Cardiac muscle cell (in vitro differentiated cells and primary cell): ENCODE measurements at places on chromosomes 1 and 21. TPM values are rescaled to one million over a fixed set of nuclear protein-coding genes. Genes with fewer than 3 reads are reported as not detected.

GRCh38 chr1:14602136-14602535 is 3.7 kb downstream of the KAZN start:
- peak; percentile 70 for DNase-seq

TLR5 gene
- 0.74 and 2.1 TPM in 2 replicates for total RNA-seq

ELAPOR1 gene
- 0.11 TPM in 1 of 2 replicates, not detected in the other for total RNA-seq

DNA sequence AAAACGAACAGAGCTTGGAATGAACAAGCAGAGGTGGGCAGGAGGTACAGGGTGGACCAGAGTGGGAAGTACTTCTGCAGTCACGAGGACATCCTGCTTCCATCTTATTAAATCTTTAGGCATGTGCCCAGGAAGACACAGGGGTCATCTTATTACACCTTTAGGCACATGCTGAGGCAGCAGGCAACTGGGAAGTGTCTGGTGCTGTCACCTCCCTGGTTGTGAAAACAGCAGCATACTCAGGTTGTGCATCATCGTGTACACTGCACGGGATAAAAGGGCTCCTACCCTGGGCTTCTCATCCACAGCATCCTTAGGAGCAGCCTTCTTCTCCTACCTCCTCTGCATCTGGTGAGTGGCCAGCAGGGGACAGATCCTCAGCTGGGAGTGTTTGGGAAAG is at the start of gene LCE3C:
Gene LCE3C, plus strand, starts transcription at position 301 of the 400 bp plus-strand sequence. CDS start 498 bp downstream, outside the sequence.
- DNase-seq = no peak

DNA sequence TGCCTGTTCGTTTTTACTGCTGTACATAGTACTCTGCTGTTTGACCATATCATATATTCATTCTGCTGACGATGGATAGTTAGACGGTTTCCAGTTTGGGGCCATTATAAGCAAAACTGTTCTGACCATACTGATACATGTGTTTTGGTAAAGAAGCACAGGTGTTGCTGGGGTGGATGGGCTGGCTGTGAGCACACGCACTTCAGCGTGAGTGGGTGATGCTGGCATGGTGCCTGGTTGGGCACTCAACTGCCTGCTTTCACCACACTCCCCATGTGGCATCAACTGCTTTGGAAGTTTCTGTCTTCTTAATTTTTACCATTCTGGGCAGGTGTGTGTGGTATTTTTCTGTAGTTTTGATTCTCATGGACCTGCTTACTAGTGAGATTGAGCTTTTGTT is 37.3 kb downstream of the ADARB1 start:
- no peak for DNase-seq

DNA sequence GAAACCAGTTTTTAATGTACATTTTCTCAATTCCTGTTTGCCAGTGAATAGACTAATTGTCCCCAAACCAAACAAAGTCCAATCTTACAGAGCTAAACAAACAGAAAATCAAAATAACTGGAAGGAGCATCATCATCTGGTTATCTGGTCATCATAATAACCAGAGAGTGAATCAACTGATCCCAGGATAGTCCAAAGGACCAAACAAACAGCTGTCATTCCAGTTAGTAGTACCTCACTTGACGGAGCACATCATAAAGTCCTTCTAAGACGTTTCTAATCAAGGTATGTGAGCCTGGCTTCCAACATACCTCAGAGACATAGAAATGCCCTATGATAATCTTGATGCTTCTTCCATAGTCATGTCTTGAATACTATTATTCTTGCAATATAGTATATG is 240.5 kb downstream of the LTN1 start:
- no peak for DNase-seq

KRTAP10-6 gene
- not detected in 2 replicates for total RNA-seq
